ENCODE measurements at places on chromosomes 11 and 22. TPM values are rescaled to one million over a fixed set of nuclear protein-coding genes. Genes with fewer than 3 reads are reported as not detected.
A peak's percentile ranks its signal among the peaks of the same experiment; 100 is the strongest.

PKDREJ gene
- total RNA-seq: not detected

FBXO7 gene
- total RNA-seq: 77.6 TPM

SOX10 gene
- total RNA-seq: not detected

MUS81 gene
- total RNA-seq: 39.1 TPM

RASSF10 gene
- total RNA-seq: not detected

SLC16A8 gene
- total RNA-seq: not detected

- no peak for DNase-seq
Measured at GRCh38 chr11:103327721-103328120, 218.5 kb downstream of the DYNC2H1 start.

DNA sequence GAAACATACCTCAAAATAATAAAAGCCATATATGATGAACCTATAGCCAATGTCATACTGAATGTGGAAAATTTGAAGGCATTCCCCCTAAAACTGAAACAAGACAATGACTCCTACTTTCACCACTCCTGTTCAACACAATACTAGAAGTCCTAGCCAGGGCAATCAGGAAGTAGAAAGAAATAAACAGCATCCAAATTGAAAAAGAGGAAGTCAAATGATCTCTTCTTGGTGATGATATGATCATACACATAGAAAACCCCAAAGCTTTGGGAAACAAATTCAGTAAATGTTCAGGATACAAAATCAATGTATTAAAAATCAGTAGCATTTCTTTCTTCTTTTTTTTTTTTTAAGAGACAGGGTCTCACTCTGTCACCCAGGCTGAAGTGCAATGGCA lies 109.9 kb downstream of the DLG2 start:
- no peak for DNase-seq

GRCh38 chr11:102485095-102485722 lies 32.6 kb upstream of the TMEM123 start:
- no peak for DNase-seq

- DNase-seq: no peak
Measured at GRCh38 chr22:17648569-17648968, 10.0 kb downstream of the BCL2L13 start.

GRCh38 chr22:49243335-49243734 lies 584.3 kb downstream of the BRD1 start:
- no peak for DNase-seq

DNA sequence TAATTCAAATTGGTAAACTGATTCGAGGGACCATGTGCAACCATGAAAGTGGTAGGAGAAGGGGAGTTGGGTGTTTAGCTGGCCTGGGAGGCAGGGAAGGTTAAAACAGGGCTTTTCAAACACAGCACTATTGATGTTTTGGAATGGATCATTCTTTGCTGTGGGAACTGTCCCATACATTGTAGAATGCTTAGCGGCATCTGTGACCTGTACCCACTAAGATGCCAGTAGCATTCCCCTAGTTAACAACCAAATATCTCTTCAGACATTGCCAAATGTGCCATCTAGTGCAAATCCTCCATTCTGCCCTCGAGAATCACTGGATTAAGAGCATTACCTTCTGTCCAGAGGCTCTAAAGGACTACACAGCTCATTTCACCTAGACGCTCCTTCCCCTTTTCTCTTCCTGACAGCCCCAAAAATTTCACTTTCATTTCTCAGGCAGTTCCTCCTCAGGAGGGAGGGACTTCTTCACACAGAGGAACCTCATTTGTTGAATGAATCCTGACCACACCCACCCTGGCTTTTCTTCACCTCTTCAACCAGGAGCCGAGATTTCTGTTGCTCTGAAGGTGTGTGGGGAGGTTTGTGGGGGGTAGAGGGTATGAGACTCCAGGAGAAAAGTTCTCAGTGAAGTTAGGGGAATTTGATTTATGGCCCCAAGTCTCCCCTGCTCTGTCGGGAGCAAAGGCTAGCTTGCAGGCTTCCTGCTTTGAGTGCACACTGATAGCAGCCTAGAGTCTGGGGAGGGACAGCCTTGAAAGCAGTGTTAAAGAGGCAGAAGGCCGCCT lies at the start of gene TRIM34:
Gene TRIM34, plus strand, starts transcription at position 513 of the 791 bp plus-strand sequence. CDS start 7,331 bp downstream, outside the sequence.
- DNase-seq: peak; percentile 33

GRCh38 chr11:93732237-93732892 lies 8.9 kb downstream of the TAF1D start:
- no peak for DNase-seq

- peak; percentile 0 for DNase-seq
Measured at GRCh38 chr11:97269527-97269926, 879.7 kb downstream of the JRKL start.

DNA sequence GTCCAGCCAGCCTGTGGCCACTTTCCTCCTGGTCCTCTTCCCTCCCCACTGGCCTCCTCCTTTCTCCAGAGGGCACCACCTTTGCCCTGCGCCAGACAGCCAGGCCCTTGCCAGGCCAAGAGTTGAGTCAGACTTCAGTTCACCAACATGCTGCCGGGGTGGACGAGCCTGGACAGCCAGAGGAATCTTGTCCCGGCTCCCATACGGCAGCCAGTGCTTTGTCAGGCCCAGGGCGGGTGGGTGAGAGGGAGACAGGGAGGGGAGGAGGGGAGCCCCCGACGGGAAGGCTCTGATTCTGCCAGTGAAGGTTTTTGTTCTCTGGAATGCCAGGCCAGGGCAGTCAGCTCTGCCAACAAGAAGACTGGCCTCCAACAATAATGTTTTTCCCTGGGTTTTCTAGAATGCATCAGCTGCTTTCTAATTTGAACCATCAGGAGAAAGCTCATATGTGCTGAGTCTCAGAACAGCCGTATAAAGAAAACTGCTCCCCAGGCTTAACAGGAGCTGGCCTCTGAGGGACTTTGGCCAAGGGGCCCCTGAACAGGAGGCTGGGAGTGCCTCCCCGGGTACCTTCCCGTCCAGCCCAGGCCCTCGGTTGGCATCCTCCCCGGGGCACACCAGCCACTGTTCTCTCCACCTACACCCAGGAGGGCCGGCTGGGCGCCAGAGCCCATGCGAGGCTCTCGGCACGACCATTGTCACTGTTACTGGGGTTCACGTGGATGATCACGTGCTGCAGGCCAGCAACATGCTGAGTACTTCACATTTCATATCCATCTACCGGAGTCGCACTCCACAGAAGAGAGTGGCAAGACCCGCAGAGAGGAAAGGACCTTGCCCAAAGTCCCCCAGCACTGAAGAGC lies 28.6 kb downstream of the LIF start:
- DNase-seq: no peak

DNA sequence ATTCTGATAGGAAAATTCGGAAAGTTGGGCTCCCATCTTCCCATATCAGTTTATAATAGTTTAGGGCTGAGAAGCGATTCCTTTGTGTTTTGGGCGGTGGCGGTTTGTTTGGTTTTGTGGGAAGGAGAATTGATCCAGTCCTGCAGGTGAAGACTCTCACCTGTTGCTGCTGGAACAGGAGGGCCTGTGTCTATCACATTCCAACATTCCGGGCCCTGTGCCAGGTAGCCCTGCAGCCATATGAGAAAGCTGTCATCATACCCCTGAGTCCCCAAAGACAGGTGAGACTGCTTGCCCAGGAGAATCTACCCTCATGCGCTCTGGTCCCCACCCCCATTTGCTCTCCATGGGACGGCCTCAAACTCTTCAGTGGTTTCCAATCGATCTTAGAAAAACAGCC lies 62.1 kb downstream of the TRAF6 start:
- no peak for DNase-seq

DNA sequence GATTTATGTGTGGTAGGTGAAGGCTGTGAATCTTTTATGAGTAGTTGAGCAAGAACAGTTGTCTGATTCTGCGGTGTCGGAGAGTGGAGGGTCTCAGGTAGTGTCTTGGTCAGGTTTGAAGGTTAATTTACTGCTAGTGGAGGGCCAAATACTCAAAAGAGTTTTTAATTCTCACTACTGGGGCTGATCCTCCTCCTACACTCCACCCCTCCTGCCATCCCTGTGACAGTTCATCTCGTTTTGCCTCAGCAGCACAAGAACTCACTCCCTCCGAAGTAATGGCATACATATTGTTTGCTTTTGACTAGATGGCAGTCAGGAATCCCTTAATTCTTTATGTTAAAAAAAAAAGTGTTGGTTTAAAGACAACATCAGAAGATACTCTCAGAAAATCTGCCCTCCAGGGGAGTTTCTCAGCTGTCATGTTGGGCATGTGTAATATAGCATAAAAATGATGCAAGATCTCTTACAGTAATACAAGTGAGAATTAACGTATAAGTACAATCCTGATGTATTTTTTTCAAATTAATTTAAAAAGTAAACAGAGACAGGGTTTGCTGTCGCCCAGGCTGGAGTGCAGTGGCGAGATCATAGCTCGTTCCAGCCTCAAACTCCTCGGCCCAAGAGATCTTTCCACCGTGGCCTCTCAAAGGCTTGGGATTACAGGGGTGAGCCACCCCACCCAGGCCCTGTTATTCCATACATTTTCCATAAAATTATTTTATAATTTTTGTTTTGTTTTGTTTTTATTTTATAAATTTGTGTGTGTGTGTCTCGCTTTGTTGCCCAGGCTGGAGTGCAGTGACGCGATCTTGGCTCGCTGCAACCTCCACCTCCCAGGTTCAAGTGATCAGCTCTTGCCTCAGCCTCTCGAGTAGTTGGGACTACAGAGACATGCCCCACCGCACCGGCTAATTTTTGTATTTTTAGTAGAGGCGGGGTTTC lies 1.3 kb downstream of the FAR1 start:
- no peak for DNase-seq

Data from NCI-H460 (cell line).